ENCODE measurements at places on chromosomes 4 and X.

GRCh38 chr4:142846729-142847596 is 862 bp upstream of the INPP4B start:
- peak; percentile 63 for DNase-seq

GRCh38 chr4:147510962-147511668 is 30.2 kb downstream of the EDNRA start:
- no peak for DNase-seq

- no peak for DNase-seq
Measured at GRCh38 chrX:11290416-11291102, 2.7 kb upstream of the AMELX start.

GRCh38 chr4:77818073-77818601 is 1.0 kb downstream of the CNOT6L start:
- peak; percentile 33 for DNase-seq

- no peak for DNase-seq
Measured at GRCh38 chr4:168588916-168589531, 92.2 kb downstream of the PALLD start.

DNA sequence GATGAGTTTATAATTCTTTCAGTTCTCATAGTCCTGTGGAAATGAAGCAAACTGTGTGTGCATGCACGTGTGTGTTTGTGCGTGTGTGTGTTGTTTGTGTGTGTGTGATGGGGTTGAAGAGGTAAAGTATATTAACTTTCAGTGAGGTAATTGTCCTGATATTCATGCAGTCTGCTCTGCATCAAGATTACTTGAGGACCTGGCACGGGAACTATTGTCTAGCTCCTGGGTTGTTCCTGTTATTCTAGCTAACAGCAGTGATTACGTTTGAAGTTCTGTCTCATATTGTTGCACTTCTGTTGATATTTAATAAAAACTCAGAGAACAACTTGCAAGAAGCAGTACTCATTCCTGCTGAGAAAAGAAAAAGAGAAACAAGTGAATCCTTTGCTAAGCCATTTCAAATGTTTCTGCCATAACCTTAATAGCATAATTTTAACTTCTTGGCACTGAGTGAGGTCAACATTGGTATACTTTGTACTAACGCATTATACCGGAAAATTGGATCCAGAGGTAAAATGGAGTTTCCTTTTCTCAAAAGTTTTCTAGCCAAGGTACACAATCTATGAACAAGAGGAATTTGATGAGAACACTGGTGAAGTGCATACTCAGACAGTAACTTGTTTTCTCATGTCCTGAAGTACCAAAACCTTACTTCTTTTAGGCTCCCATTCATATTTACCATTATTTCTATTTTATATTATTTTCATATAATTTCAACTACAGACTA is 113.2 kb downstream of the SPCS3 start:
- no peak for DNase-seq

DNA sequence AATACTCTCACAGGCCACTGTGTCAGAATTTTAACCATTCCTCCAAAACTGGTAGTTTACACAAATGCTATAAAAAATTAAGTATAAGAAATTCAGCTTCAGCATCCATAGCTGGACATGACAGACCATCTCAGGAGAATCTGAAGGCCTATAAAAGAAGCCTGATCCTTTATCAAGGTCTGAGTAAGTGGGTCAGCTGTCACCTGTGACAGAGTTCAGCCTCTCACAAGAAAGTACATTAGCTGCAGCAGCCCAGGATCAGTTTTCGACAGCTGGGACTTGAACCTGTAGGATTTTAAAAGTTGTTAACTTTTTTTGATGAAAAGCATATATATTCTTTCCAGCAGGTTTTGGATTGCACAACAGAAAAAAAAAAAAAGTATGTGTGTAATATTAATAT is 60.7 kb downstream of the PPP3CA start:
- DNase-seq: no peak

All from CD4-positive, alpha-beta T cell (primary cell).